HEK293T (cell line): ENCODE measurements at places on chromosomes 12 and 14.

- no peak for DNase-seq
Observed at GRCh38 chr14:25055992-25056687, 6.2 kb upstream of the STXBP6 start.

- DNase-seq, result no peak
Observed at GRCh38 chr12:12182703-12183365, 84.0 kb downstream of the LRP6 start.

- DNase-seq, result no peak
Observed at GRCh38 chr14:100297320-100298300, 8.6 kb downstream of the SLC25A29 start.

- DNase-seq, result no peak
Observed at GRCh38 chr14:41644606-41645005, 37.9 kb downstream of the LRFN5 start.

DNA sequence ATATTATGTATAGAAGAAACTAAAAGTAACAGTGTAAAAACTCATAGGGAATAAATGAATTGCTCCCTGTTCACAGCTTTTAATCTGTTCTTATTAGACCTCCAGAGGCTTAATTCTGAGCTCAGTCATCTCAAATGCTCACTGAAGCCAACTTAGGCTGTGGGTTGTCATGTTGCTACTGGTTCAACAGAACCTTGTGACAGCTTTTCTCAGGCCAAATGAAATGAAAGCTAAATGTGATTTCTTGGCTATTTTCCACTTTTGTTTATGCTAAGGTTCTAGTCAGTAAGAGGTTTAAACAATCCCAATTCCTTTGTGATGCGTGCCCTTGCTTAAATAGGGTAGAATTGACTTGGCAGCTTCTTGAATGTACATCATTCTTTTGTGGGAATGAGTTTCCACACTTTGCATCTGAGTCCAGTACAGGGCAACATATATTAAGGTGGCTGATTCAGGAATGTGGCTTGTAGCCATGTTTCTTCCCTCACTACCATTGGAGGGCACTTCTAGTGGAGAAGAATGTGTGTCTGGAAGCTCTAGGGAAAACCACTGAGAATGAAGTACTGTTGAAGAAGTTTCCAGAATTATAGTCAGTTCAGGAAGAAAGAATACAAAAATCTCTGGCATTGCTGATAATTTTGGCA is 156.4 kb downstream of the NEDD1 start:
- DNase-seq, result no peak

- DNase-seq, result no peak
Observed at GRCh38 chr12:116360579-116361413, 83.3 kb upstream of the MED13L start.

DNA sequence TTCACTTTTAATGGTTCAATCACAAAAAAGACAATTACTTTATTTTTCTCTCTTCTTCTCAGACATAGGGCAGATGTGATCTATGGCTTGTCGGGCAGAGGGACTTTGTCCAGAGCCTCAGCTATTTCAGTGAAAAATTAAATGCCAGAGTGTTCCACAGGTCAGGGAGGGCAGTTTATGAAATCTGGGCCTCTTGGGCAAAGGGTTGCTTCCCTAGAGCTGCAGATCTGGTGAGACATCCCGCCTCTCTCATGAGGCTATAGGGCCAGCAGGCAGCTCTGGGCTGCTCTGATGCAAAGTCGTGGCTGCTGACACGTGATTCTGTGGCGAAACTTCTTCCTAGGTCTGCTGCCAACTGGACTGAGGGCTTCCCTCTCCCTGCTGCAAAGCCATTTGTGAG is 6.0 kb downstream of the CLMN start:
- DNase-seq, result no peak

GRCh38 chr12:66058554-66058953 is 72.0 kb downstream of the LLPH start:
- DNase-seq, result no peak

DNA sequence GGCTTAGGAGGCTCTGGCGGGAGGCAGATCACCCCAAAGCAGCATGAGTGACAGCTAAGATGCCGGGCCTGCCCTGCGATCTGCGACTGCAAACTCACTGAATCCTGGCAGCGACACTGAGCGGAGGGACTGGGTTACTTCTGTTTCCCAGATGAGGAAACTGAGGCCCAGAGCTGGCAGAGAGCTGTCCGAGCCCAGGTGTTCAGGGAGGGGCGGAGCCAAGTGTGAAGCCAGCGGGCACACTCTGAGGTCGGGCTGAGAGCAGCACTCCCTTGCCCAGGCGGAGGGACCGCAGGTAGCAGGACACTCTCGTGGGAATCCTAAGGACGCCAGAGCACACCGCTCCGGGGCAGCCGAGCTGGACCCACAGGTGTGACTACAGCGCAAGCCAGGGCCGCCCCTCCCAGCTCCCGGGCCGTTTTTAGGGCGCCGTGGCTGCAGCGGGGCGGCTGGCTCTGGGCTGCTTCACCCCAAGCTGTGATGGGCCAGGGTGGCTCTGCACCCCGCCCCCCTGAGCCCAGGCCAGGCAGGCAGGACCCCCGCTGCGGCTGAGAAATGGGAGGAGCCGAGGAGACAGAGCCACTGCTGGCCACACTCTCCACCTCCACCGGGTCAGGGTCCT is 27.4 kb downstream of the MMP17 start:
- DNase-seq, result no peak

- DNase-seq, result no peak
Observed at GRCh38 chr12:8082808-8083100, 680 bp downstream of the NECAP1 start.

DNA sequence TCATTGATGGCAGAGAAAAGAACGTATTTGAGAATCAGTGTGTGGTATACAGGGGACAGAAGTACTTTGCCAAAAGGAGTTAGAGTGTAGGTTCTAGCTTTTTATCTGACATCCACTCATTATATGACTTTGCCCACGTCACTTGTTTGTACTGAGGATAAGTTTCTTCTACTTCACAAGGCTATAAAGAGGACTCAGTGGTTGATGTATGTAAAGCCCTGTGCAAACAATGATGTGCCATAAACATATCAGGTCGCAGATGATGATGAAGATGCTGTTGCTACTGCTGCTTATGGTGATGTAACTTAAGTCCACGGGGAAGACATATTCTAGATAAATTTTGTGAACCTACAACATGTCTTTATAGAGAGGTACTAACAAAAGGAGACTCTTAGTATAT is 66.3 kb downstream of the TRHDE start:
- peak; percentile 25 for DNase-seq

GRCh38 chr14:38079886-38080285 is 127.8 kb upstream of the SSTR1 start:
- DNase-seq, result no peak

GRCh38 chr12:20546267-20546666 is 148.9 kb upstream of the SLCO1C1 start:
- DNase-seq, result no peak

DNA sequence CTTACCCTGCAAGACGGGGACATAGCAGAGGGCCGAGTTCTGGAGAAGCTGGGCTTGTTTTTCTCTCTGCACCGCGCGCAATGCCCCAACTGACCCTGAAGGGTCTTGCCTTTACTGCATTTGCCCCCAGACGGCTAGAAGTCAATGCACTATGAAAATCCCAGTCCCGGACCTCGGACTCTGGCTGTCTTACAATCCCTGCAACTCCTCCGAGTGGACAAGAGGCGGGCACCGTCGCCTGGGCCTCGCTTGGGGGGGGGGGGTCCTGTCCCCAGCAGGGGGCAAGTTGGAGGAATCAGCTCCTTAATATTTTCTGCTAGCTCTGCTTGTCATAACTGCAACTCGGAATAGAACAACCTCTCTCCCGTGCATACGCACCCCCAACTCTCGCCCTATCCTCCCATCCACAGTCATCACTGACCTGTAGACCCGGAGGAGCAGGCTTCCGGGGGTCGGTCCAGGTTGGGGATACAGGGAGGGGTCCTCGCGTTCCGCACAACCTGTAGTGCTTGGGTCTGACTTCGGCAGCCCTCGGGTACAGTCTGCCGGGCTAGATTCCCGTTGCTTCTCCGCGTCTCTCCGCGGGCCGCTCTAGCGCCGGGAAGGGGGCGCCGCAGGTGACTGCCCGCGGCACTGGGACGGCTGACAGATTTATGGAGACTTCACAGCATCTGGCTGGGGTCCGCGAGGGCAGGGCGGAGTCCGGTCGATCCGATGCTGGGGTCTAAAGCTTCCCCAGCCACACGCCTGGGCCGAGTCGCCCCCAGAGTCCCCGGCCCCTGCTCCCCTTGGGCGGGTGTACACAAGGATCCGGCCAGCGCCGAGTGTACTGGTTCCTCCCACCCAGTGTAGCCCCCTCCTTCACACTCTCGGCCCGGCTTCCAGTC is 3.3 kb upstream of the PAX9 start:
- no peak for DNase-seq

DNA sequence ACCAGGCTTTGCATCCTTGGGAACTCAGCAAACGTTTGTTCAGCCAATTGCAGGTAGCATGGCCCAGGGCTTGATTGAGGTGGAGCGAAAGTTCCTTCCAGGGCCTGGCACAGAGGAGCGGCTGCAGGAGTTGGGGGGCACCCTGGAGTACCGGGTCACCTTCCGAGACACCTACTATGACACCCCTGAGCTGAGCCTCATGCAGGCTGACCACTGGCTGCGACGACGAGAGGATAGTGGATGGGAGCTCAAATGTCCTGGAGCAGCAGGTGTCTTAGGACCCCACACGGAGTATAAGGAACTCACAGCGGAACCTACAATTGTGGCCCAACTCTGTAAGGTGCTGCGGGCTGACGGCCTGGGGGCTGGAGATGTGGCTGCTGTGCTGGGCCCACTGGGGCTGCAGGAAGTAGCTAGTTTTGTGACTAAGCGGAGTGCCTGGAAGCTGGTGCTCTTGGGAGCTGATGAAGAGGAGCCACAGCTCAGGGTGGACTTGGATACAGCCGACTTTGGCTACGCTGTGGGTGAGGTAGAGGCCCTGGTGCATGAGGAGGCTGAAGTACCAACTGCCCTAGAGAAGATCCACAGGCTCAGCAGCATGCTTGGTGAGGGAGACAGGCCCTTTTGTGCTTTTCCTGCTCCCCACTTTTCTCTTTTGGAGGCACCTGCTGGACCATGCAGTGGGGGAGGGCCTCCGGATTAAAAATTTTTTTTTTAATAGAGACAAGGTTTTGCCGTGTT is 799 bp downstream of the THTPA start:
- no peak for DNase-seq

DNA sequence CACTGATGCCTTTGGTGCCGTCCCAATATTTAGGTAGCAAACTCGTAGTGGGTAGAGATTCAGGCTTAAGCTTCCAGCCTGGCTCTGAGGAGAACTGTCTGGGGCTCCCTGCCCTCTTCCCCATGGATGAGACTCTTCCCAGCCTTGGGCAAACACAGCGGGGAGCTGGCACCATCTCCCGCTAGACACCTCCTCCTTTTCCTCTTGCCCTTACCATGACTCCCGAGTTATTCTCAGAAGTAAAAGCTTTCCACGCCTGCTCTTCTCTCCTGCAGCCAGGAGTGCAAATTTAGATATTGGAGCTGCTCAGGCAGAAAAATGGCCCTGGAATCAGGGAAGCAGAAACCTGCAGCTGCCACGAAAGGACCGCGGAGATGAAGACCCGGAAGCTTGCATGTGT is 45.6 kb upstream of the RBM19 start:
- no peak for DNase-seq

DNA sequence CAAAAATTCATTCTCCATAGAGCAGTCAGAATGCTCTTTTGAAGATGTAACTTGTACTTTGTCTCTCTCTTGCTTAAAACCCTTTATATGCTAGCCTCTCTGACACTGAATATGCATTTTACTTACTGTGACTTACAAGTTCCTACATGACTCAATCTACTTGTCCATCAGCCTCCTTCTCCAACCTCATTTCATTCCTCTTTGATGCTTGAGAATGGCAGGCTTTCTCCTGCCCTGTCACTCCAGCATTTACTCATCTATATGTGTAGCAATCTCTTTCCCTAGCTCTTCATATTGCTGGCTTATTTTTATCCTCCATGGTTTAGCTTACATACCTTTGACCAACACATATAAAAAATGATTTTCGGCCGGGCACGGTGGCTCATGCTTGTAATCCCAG is 561.9 kb downstream of the CCER1 start:
- no peak for DNase-seq

- DNase-seq, result no peak
Observed at GRCh38 chr12:119840168-119840567, 37.0 kb downstream of the CIT start.

- peak; percentile 76 for DNase-seq
Observed at GRCh38 chr12:49288412-49288853, 6.5 kb upstream of the PRPH start.

- DNase-seq, result no peak
Observed at GRCh38 chr14:39122330-39123138, 8.4 kb downstream of the GEMIN2 start.

GRCh38 chr12:42802785-42803189 is 213.2 kb upstream of the PRICKLE1 start:
- DNase-seq, result no peak

GRCh38 chr14:69937367-69938081 is 58.3 kb downstream of the SMOC1 start:
- no peak for DNase-seq

DNA sequence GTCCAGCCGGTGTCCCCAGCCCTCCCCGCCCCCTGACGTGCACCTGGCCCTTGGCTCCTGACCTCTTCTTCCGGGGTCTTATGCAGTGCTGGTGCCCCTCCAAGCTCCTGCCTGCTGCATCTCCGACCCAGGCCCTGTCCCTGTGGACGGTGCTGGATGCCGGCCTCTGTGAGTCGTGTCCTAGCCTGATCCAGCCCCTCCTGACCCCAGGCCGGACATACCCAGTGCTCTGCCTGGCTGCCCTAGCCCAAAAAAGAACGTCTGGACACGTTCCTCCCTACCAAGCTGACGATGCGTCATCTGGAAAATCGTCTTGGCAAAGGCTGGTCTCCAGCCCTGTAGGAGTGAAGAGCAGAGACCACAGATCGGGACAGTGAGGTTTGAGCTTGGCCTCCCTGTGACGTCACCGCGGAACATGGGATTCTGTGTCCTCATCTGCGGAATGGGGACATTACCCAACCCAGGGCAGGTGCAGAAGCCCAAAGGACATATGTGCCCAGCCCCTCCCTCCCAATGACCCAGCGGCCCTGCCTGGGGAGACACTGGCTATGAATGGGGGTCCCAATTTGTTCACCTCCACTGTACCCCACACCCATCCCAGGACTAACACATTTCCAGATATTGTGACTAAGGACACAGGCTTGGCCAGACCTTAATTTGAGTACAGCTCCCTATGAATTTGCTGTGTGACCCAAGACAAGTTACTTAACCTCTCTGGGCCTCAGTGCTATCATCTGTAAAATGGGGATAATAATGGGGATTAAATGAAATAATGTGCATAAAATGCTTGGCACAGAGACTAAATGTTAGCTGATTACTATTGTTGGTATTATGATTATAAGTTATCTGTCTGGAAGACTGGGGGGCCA is 51.0 kb upstream of the BCL11B start:
- no peak for DNase-seq
